Hematopoietic multipotent progenitor cell treated with erythropoietin and hydrocortisone succinate and interleukin-3 and kit ligand, for 4 days (in vitro differentiated cells): ENCODE measurements at places on chromosomes 2 and 18.

DNA sequence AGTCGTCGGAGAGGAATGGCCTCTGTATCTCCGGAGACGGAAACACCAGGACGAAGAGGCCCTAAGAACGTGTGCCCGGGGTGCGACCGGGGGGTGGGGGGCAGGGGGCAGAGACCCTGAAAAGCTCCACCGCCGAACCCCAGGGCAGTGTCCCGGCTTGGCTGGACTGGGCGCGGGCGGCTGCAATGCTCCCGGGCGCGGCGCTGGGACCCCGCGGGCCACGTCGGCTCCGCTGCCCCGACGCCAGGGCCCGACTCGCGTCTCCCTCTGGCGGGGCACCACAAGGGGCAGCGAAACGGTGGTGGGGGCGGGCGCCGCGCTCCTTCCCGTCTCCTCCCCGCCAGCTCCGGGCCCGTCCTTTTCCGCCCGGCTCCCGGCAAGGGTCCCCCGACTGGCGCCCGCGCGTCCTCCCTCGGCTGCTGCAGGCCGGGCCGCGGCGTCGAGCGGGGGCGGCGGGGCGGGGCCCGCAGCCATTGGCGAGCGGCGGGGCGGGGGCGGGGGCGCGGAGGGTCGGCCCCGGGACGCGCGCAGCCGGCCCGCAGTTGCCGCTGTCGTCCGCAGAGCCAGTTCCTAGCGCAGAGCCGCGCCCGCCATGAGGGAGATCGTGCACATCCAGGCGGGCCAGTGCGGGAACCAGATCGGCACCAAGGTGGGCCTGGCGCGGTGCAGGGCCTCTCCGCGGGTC is at the start of gene TUBB6:
Gene TUBB6 (plus strand): TSS at position 541 of the 685 bp plus-strand sequence. CDS start 52 bp downstream, at position 593.
- DNase-seq, result peak; percentile 82

GRCh38 chr2:78408795-78409118 is 616.7 kb upstream of the REG3G start:
- DNase-seq, result no peak

GRCh38 chr2:7867867-7868266 is 814.0 kb upstream of the ID2 start:
- DNase-seq, result peak; percentile 80

DNA sequence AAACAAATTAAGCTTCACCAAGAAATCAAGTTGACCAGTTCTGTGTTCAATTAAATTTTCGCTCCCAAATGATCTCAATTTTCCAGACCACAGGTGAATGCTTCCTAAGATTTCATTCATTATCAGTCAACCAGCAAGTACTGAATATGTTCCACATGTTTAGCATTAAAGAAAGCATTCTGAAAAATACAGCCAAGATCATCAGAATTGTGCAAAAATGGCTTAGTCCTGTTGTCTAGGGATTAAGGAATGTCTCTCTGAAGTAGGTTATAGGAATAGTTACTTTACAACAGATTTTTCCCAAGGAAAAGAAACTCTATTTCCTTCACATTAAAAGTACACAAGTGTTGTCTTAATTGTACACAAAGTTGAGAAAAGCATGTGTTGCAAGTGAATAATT is 69.2 kb downstream of the NRXN1 start:
- DNase-seq, result no peak

DNA sequence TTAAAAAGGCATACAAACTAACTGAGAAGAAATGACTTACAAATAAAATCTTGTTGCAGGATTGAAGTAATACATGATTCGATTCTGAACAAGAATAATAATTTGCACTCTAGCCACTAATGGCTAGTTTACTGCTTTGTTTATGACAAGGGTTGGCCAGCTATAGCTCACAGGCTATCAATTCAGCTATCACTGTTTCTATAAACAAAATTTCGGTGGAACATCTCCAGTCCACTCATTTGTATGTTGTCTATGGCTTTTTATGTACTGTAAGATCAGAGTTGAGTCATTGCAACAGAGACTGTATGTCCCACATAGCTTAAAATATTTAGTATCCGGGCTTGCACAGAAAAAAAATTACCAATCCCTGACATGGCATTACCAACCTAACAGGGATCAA is 543.7 kb upstream of the CNTNAP5 start:
- no peak for DNase-seq

- DNase-seq, result no peak
Measured at GRCh38 chr2:16851126-16851525, 185.5 kb upstream of the CYRIA start.

DNA sequence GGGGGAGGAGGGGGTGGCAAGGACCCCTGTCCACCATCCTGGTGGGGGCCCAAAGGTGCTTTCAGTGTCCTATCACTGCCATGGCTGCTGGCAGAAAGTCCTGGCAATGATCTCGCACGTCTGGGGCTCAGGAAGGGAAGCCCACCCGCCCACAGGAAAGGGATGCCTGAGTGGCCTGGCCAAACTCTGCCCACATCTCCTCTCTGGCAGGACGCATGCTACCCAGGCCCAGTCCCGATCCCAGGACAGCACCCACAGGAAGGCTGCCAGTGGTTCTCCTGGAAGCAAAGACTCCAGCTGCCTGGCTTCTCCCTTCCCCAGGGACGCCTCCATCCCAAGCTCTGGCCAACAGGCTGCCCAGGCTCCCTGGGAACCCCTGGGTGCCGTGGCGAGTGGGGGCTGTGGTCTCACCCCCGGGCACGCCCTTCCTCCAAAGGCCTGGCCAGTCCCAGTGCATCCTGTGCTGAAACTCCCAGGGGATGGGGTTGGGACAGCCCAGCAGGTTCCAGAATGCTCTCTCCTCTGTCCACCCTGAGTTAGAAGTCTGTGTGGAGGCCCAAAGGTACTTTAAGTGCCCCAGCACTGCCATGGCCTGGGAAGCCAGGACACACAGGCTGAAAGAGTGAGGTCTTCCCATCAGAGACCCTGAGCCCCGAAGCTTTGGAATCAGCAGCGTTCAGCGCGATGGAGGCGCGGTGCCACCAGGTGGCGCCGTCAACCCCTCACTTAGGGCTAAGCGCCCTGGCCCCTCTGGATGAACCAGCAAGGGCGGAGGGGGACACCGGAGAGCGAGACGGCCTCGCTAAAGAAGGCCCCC is 29.8 kb upstream of the TAF1B start:
- DNase-seq, result peak; percentile 83

DNA sequence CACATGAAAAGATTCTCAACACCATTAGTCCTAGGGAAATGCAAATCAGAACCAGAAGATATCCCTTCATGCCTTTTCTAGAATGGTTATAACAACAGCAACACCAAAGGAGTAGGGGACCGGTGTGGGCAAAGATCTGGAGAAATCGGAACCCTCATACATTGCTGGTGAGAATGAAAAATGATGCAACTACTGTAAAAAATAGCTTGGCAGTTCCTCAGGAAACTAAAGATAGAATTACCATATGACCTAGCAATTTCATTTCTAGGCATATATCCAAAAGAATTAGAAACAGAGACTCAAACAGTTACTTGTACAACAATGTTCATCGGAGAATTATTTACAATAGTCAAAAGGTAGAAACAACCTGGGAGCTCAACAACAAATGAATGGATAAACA is 29.2 kb upstream of the CDH7 start:
- peak; percentile 35 for DNase-seq

GRCh38 chr2:34012715-34013302 is 413.7 kb upstream of the FAM98A start:
- DNase-seq, result peak; percentile 73

- no peak for DNase-seq
Measured at GRCh38 chr2:201794294-201794693, 12.0 kb upstream of the CDK15 start.

DNA sequence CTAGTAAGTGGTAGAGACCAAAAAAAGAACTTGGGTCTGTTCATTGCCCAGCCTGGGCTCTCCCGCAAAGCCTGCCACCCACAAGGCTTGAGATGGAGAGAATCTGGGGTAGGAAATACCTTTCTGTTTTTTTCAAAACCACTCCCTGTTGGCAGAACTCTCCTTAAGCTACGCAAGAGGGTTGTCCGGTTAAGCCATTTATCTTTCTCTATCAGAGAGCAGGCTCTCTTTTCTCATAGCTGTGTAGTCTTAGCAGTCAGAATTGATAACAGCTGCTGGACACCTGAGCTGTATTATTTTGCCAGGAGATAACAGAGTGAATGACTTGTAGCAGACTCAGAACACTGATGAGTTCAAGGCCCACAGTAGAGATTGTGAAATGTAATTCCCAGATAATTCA is 1088.1 kb downstream of the TSN start:
- no peak for DNase-seq

DNA sequence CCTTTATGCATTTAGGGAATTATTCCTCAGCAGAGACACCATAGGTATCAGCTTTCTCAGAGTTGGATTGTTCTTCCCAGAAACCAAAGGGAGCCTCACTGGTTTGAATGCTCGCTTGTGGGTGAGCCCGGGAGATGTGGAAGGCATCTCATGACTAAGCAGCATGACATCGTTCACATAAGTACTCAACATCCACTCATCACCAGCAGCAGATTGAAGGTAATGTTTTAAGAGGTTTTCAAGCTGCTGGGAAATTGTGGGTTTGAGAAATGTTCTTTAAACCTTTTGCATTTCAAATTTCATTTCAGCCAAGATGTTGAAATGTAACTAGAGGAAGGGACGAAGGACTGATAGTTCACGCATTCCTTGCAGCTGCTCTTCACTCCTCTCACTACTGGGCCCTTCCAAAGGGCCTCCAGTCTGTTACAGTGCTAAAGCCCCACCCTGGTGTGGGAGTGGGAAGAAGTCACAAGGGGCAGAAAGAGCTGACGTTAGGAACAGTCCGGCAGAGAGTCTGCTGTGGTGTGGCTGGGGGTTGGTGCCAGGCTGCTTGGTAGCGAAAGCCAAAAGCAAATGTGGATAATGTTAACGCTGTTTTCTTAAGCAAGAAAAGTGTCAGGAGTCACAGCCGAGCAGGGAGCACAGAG is 324.5 kb upstream of the EPHA4 start:
- no peak for DNase-seq

DNA sequence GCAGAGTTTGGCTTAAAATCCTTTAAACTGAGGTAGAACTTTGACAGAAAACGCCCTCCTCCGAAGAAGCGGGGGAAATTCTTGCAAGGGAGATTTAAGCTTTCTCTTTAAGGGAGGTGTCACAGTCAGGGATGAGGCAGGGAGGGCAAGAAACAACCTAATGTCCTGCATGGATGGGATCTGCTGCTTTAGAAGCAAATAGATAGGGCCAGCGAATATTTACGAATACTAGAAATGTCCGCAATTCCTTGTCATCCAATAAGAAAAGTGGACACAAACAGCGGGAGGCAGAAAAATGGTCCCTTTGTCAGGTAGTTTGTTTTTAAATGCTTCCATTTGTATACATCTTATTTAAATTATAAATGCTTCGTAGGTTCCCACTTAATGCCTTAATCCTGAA is 12.0 kb downstream of the MEIS1 start:
- DNase-seq, result peak; percentile 41

DNA sequence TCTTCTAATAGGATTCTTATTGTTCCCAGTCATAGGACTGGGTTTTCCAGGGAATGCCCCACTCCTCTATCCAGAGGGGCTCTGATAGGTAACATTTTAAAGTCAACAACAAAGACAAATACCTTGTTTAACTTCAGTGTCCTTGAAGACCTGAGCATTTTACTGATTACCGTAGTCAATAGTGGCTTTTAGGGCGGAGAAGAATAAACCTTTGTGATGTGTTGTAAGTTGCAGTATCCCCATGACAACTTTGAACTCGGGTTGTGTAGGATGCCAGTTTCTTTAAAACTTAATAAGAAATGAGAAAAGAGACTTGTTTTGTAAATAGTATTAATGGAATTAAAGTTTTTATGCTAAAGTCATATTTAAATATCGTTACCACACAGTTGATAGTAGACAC is 6.0 kb downstream of the GATA6 start:
- DNase-seq, result no peak

DNA sequence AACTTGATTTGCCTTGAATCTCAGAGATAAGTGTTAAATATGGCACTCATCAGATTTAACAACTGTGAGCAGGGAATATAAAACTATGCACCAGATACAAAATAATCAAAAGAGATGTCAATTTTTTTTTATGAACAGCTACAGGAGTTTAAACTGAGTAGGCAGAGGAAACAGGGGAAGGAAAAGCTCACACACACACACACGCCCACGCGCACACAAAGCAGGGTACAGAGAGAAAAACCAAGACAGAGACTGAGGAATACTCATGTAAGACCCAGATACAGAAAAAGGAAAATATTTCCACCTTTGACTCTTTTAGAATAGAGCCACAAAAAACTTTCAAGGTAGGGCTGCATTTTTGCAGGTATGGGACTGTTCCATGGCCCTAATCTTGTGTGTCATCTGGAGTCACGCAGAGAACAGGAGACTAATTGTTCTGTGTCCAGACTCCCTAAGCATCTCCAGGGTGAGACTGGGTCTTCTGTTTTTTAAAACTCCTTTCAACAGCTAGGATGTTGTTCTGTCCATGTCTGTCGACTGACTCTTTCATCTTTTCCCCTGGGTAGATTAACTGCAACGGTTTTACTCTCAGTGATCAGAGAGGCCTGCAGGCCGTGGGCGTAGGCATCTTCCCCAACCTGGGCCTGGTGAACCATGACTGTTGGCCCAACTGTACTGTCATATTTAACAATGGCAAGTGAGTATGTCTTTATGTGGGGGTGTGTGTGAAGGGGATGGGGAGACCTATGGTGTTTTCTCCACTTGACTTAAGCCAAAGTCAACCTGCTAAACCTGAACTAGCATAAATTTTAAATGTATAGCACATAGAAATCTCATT is 23.0 kb downstream of the SMYD1 start:
- DNase-seq, result no peak

GRCh38 chr18:22467760-22468553 is 50.2 kb upstream of the CTAGE1 start:
- no peak for DNase-seq

DNA sequence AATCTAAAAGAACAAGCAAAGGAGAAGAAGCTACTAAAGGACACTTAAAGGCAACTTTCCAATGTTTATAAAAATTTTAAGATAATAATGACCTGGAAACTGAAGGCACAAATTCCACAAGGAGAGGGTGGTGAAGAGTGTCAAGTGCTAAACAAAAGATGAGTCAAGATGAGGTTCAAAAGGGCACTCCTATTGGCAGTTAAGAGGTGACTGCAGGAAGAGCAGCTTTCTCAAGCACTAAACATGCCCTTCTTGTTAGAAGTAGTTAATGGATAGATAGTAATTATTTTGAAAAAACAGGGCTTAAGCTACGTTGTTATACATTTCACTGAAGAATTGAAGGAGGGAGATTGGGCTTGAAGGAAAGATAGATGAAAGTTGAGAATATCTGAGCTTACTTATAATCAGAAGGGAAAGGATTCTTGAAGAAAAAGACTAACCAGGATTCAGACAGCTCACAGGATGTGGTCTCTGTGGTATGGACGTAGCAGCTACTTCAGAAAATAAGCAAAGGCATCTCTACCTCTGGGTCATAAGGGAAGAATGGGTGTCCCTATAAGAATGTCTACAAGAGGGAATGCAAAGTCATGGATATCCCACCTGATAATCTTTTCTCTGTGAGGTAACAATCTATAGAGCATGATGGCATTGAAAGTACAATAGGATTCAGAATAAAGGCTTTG is 454.7 kb upstream of the SLC39A10 start:
- DNase-seq, result peak; percentile 4
